ENCODE measurements at places on chromosomes 13 and 19.

GRCh38 chr13:34467450-34468083 lies 474.5 kb upstream of the NBEA start:
- DNase-seq, result no peak

GRCh38 chr19:10036601-10037071 lies 23.4 kb downstream of the RDH8 start:
- DNase-seq, result no peak

DNA sequence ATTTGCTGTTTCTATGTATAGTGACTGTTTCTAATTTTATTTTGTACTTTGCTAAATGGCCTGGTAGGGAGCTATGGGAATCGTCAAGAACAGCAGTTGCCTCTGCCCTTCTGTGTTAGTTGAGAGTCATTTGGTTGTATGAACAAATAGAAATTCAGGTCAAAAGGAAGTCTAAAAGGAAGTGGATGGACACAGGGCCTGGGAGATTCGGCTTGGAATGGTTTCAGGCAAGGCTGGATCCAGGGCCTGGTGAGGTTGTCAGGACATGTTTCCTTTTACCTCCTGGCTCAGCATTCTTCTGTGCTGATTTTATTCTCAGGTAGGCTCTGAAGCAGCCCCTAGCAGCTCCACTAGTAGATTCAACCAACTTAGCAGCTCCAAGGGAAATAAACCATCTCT lies 118.9 kb downstream of the SIPA1L3 start:
- no peak for DNase-seq

DNA sequence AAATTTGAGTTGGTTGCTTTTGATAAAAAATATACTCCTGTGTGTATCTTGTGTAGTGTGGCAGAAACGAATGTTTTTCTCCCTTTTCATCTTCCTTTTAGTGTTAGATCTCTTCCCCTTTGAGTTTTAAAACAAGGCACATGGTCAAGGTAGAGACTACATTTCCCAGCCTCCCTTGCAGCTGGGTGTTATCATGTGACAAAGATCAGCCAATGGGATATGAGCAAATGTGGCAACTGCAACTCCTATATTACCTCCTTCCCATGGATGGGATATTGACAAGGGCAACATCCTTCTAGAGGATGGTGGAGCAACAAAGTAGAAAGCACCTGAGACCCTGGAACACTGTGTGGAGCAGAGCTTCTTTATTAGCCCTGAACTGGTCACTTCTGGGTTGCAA lies 42.4 kb downstream of the ADGRE3 start:
- no peak for DNase-seq

GRCh38 chr19:2475018-2475701 lies 767 bp upstream of the GADD45B start:
- no peak for DNase-seq

- DNase-seq, result no peak
Observed at GRCh38 chr13:21898459-21898858, 227.6 kb downstream of the FGF9 start.

DNA sequence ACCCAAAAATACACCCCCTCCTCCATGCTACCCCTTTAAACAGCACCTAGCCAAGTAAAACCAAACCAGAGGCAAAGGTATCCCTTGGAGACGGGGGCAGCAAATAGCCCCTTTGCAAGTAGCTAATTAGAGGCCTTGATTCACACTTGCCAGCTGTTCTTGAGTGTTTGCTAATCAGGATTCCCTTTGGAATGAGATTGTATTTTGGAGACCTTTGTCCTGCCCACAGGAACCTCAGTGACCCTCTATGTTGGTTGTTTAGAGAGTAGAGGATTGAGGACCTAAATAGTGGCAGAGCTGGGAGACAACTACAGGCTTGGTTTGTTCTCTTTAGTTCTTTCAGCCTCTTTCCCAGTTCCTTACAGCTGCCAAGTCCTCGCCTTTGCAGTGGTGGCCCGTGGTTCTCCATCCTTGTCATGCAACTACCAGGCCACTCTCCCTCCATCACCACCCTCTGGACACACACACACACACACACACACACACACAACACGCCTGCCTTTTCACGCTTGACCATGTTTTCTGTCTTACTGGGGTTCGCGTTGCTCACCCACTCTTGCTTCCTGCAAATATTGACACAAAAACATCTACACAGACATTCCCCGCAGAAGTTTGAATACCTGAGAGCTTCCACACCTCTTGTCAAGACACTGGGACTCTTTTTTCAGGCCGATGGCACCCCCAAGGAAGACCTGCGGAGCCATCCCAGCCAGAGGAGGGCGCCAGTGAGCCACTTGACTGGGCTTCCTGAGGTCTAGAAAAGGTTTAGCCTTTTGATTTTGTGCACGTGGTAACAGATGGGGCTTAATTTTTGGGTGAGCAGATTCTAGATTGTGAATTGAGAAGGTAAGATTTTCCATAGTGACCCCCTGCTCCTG lies 80.0 kb upstream of the GPR183 start:
- peak; percentile 64 for DNase-seq

GRCh38 chr13:70905035-70905434 lies 796.8 kb upstream of the KLHL1 start:
- no peak for DNase-seq

DNA sequence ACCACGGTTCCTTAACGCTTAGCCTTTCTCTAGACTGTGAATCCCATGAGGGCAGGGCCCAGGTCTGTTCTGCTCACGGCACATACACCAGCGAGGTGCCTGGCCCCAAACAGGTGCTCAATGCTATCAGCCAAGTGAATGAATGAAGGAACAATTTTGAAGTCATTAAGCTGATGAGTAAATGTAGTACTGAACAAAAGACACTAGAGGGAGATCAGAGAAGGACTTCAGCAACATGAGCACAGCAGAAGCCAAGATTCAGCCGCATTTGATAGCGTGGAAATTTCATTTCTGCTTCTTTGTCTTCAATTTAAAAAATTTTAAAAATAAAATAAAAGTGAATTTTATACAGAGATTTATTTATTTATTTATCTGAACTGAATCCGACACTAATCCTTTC lies 20.1 kb upstream of the MYO16 start:
- DNase-seq, result no peak

DNA sequence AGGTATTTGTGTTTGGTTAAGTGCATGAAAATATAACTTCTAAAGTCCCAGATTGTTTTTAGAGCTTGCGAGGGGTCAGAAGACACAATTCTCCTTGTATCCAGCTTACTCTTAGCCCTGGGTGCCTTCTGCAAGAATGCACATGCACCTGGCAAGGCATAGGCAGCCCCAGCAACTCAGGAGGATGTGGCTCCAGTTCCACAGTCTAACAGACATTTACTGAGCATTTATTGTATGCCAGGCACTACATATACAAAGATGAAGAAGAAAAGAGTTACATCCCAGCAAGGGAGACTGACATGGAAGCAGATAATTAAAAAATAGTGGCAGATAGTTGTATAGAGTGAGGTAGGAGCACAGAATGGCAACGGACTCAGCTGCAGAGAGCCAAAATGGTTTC lies 101.1 kb upstream of the FRY start:
- no peak for DNase-seq

GRCh38 chr13:77113496-77113895 lies 86.5 kb upstream of the FBXL3 start:
- DNase-seq, result no peak

GRCh38 chr19:10258080-10258710 lies 6.2 kb downstream of the MRPL4 start:
- no peak for DNase-seq

DNA sequence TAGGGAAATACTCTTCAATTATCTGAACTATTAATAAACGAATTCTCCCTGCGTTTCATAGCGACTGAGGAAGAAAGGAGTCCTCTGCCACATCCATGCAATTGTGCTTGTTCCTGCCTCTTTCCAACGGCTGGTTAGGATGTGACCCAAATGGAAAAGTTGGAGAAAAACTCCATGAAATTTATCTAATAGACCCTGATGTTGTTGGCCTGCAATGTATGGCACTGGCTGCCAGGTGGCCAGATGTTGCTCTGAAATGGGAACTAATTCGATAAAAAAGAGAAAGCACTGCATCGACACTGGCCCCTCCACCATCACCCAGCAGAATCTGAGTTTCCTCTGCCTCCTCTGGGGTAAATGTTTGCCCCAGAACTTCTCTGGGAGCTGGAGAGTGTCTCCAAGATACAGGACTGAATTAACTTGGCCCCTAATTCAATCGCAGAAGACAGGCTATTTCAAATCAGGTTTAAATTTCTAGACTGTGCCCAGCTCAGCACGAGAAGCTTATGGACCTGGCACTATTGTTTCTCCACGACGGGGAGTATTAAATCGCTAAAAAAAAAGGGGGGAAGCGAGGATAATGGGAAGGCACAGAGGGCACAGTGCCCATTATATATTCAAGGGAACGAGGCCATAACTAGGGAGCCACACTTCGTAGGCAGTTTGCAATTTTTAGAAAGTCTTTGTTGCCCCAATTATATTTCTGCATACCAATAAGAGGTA lies 103.9 kb downstream of the ZIC5 start:
- DNase-seq, result no peak

DNA sequence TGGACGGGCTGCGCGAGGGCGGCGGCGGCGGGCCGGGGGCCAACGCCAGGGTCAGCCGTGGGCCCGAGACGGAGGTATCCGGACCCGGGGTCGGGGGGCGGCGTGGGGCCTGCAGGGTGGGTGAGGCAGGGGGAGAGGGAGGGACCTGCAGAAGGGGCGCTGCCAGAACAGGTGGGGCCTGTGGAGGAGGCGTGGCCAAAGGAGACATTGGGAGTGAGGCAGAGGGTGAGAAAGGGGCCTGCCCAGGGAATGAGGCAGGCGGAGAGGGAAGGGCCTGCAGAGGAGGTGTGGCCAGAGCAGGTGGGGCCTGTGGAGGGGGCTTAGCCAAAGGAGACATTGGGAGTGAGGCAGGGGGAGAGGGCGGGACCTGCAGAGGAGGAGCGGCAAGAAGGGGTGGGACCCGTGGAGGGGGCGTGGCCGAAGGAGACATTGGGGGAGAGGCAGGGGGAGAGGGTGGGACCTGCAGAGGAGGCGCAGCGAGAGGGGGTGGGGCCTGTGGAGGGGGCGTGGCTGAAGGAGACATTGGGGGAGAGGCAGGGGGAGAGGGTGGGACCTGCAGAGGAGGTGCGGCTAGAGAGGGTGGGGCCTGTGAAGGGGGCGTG lies 4.2 kb downstream of the PRR36 start:
- no peak for DNase-seq

DNA sequence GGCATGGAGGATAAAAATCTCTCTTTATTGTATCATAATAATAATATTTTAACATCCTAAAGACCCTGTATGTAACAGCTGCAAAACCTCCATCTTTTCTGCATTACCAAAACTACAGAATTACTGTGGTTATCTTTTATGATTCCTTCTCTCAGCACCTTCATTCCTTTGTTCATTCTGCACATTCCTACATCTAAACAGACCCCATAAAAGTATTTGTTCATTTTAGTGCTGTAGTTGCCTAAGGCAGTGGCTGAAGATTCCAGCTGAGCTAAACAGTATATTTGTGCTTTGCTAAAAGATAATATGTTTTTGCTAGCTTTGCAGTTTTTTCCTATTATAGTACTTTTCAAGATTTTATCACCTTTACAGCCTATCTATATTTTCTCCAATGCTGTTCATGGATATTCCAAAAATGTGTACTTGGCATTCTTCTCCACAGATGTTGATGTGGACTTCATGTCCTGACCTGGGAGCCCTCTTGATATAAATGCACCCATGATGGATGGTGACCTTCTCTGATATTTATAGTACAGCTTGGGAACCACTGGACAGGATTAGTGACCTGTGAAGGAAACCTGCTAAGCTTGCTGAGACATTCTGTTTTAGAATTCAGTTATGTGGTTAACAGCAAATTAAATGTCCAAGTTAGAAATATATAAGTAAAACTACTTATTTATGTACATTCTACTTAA lies 2832.9 kb upstream of the PCDH20 start:
- no peak for DNase-seq

DNA sequence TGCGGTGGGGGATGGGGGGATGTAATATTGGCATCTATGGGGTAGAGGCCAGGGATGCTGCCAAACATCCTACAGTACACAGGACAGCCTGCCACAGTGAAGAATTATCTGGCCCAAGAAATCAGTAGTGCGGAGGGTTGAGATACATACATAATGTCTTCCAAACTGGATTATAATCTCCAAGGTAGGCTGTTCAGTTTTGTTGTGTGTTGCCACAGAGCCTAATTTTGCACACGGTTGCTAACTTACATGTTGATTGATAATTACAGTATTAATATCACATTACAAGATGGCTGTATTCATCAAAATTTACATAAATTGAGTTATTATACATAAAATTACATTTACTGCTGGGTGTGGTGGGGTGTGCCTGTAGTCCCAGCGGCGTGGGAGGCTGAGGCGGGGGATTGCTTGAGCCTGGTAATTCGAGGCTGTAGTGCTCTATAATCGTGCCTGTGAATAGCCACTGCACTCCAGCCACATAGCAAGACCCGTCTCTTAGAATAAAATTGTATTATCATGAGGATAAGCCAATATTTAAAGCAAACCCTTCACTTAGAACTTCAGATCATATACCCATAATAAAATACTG lies 8.1 kb downstream of the POMP start:
- DNase-seq, result no peak

GRCh38 chr13:99415014-99415650 lies 86.1 kb upstream of the TM9SF2 start:
- DNase-seq, result no peak

DNA sequence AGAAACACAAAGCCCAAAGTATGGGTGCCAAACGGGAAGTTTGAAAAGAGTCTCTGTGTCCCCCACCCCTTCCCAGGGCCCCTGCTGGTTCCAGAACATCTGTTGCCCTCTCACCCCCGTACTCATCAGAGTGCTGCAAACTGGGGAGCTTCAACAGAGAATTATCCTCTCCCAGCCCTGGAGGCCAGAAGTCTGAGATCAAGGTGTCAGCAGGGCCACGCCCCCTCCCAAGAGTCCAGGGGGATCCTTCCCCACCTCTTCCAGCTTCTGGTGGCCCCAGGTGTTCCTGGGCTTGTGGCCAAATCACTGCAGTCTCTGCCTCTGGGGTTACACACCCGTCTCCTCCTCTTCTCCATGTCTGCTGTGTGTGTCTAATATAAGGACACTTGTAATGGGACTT lies 183.4 kb downstream of the PTPRS start:
- no peak for DNase-seq
